ENCODE measurements at places on chromosomes 11 and 22.

DNA sequence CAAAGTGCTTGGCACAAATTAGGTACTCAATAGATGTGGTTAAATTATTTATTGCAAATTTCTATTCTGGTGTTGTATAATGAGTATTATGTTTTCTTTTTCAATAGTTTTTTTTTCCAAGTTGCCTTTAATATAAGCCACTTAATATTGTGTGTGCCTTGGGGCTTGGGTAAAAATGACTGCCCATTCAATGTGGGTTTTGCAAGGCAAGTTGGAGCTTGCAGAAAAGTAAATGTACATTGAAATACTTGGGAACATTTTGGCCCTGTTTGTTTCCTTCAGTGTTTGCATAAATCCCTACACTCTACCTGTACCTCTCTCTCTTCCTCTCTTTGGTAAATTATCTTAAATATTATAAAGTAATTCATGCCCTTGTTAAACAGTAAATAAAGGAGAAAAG is 2.1 kb upstream of the CCDC81 start:
- DNase-seq: no peak

GRCh38 chr22:29275819-29276565 is 7.9 kb downstream of the EWSR1 start:
- no peak for DNase-seq

DNA sequence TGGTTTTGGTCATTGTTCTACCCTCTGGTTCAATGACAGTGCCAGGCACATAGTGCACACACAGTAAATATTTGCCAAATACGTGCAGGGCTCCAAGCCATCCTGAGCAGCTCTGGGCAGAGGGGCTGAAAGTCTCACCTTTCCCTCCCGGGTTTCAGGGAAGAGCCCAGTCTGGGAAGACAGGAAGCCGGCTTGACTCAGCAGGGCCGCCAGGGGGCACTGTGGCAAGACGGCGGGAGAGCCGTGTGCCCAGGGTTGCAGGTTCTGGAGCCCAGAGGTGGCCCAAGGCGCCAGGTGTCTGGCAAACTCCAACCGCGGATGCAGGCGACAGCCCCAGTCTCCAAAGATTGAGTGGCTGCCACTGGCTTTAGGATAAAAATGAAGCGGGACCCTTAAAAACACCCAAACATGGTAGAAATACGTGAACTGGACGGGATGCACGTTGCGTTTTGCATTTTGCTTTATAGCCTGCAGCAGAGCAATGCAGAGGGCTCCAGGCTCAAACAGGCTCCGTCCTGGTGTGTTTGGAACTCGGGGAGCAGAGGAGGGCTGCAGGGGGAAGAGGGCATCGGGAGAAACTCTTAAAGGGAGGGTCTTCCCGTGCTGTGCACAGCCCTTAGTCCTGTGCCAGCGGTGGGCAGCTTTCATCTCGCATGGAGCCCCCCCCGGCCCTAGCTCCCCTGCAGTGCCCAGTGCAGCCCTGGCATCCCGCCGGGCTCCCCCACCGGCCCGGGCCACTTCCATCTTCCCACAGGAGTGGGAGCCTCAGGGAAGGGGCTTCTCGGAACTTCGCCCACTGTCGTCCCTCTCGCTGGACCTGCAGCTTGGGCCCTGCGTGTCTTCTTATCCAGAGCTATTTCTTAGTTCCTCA is 10.7 kb downstream of the KRTAP5-5 start:
- DNase-seq: no peak

GRCh38 chr11:2779981-2780849 is 80.4 kb upstream of the KCNQ1OT1 start:
- no peak for DNase-seq

DNA sequence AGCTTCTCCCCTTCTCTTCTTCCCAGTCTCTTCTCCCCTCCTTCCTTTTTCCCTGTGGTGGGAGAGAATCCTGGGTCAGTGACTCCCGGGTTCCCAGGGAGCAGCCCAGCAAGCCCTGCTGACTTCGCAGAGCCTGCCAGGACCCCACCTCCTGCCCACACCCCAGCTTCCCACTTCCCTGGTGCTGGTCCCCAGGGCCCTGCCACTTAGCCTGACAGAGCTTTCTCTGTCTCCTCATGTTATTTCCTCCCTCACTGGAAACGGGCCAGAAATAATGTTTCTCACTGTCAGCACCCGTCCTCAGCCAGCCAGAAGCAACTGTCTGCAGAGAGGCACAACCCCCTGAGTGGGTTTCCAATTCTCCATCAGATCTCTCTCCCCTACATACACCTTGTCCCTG is 27.1 kb downstream of the C11orf96 start:
- DNase-seq: no peak

- no peak for DNase-seq
Measured at GRCh38 chr22:46162285-46162684, 12.0 kb downstream of the PPARA start.

DNA sequence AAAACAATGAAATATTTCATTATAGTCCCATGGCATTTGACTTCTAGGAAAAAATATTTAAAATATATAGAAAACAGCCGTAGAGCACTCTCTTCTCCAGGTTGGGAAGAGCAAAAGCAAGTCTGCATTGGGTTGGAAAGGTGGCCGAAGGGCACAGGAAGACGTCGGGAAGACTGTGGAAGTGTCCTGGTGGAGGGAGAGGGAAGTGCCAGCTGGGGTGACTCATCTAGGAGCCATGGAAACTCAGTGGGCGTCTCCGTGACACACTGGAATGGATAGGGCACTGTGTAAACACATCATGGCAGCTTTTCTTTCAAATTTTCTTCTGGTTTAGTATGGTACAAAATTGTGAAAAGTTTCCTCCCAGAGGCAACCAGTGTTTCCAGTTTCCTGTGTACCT is 12.7 kb downstream of the GTPBP1 start:
- DNase-seq: no peak

DNA sequence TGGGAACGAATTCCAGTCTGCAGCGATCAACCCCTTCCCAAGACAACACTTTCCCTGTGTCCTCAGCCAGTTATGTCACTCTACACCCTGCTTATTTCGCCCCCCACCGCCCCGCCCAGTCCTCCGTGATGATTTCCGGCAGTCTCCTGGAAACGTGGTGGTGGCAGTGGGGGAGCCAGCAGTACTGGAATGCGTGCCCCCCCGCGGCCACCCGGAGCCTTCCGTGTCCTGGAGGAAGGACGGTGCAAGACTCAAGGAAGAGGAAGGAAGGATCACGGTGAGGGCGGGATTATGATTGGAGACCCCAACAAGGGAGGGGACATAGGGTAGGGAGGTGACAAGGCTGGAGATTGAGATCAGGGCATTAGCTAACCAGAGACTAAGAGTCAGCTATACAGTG is 4.1 kb downstream of the ROBO3 start:
- no peak for DNase-seq

DNA sequence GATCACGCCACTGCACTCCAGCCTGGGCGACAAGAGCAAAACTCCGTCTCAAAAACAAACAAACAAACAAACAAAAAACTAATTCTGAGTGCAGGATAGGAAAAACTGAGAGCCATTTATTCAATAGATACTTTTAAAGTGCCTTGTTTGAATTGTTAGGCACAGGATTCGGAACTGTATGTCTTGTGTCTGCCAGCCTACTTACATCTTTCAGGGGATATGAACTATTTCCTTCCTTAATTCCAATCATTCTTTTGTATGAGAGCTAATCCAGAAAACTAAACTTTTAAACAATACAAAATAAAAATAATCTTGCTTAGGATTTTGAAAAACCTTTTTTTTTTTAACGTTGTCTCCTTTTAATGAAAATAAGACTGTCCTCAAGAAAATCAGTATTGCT is 12.6 kb downstream of the UVRAG start:
- DNase-seq: no peak

DNA sequence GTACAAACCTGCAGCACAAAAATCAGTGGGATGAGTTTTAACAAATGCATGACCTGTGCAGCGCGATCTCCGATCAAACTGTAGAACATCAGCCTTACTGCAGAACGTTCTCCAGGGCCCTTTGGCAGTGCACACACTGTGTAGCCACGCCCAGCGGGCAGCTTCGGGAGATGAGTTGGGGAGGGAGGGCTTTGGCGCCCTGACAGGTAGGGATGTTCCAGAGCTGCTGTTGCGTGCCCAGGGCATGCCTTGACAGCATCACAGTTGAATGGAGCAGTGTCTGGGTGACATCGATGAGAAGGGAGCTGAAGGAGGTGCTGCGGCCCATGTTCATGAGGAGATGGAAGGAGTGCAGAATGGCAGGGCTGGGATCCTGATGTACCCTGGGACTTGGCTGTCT is 80.2 kb downstream of the TBC1D22A start:
- DNase-seq: no peak

- DNase-seq: no peak
Measured at GRCh38 chr11:39385911-39386310, 2073.5 kb downstream of the LRRC4C start.

- no peak for DNase-seq
Measured at GRCh38 chr11:27873664-27874063, 173.4 kb upstream of the BDNF start.

DNA sequence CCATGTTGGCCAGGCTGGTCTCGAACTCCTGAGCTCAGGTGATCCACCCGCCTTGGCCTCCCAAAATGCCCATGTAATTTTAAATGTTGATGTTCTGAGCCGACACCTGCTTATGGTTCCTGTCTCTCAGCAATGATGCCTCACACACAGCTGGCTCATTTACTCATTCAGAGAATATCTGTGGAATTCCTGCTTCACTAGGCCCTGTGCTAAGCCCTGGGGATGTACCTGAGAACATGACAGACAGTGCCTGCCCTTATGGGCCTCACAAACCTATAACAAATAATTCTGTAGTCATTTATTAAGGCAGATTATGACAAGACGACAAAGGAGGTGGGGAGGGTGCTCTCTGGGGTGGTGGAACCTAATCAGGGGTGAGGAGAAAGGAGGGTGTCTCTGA is 93.7 kb downstream of the PRR5L start:
- DNase-seq: no peak

- DNase-seq: no peak
Measured at GRCh38 chr11:103988595-103988969, 47.9 kb upstream of the DDI1 start.

DNA sequence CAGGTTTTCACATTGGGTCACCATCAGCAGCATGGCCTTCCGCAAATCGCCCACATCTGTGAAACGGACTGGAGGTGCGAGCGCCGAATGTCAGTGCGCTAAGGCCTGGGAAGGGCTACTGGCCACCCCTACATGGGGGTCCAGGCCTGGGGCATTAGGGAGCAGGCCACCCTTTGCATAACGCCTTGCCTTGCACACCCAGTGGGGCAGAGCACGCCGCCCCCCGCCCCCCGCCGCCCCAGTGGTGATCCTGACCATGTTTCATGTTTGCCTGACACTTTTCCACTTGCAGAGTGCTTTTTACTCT is 2.6 kb downstream of the GRK2 start:
- no peak for DNase-seq

- peak; percentile 48 for DNase-seq
Measured at GRCh38 chr11:32333320-32333991, 101.9 kb downstream of the WT1 start.

DNA sequence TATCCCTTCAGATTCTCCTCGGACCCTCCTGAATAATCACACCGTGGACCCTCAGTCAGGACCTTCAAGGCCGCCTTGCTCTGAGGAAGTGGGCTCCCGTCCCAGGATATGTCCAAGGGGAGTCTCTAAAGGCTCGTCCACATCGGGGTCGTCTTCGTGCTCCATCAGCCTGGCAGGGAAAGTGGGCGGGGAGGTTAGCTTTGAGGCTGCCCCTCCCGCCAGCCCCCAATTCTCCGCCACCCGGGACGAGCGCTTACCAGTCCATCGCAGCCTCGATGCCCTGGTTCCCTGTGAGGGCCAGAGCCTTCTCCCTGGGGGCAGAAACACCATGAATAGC is 472 bp downstream of the UBXN1 start:
- no peak for DNase-seq

DNA sequence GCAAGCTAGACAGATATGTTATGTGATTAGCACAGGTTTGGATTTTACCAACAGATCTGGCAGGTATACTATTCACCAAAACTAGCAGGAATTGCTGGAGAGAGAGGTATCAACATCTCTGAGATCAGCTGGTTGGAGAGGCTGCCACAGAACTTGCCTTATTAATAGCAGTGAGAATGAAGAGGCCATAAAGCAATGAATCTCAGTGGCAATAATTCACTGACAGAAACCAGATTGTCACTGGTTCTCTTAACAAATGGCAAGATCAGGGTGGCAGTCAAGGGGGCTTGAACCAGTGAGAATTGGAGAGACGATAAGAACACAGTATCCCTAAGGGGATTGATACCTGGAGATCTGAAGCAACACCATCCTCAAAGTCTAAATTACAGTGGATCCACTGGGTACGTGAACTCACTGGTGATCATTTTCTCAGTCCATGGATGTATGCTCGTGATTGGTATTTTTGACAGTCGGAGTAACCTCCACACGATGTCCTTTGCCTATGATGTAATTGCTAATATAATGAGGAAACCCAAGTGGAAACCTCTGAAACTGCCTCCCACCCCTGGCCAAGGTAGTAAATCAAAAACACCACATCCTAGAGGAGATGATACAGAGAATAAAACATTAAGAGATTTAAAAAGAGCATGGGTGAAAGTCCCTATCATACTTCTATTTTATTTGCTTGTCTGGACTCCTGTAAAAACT is 17.7 kb upstream of the SLC5A12 start:
- no peak for DNase-seq

- DNase-seq: no peak
Measured at GRCh38 chr11:6413791-6414201, 5.1 kb downstream of the APBB1 start.

GRCh38 chr11:69476509-69476961 is 4.9 kb upstream of the LINC01488 start:
- no peak for DNase-seq

GRCh38 chr22:33504941-33505625 is 415.2 kb downstream of the LARGE1 start:
- no peak for DNase-seq

GRCh38 chr11:104699981-104700380 is 198.3 kb downstream of the CASP12 start:
- no peak for DNase-seq

GRCh38 chr11:72116019-72116755 is 3.7 kb upstream of the ANAPC15 start:
- no peak for DNase-seq

- no peak for DNase-seq
Measured at GRCh38 chr22:21022955-21023614, 8.1 kb downstream of the P2RX6 start.

DNA sequence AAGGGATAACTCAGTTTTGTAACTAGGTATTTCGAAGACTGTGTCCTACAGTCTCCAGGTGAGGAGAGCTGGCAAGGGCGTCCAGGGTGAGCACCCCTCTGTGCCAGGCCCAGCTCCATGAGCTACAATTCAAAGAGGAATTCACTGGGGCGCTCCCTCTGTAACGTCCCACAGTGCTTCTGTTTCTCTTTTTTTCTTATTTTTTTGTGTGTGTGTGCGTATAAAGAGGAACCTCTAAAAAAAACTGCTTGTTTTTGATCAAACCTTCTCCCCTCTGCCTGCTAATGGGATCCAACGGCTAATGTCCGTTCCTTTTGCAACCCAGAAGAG is 17.1 kb downstream of the ASCC2 start:
- DNase-seq: no peak

DNA sequence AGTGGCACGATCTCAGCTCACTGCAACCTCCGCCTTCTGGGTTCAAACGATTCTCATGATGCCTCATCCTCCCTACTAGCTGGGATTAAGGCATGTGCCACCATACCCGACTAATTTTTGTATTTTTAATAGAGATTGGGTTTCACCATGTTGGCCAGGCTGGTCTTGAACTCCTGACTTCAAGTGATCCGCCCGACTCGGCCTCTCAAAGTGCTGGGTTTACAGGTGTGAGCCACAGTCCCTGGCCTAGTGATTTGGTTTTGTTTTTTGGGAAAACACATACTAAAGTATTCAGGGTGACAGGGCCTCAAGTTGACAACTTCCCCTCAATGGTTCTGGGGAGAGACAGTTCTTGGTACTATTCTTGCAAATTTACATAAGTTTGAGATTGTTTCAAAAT is 22.1 kb downstream of the TNRC6B start:
- no peak for DNase-seq

All from hippocampal formation (tissue), 2 donors.